ENCODE measurements at places on chromosomes 6 and 20. TPM values are rescaled to one million over a fixed set of nuclear protein-coding genes. Genes with fewer than 3 reads are reported as not detected.

- H3K27me3 ChIP-seq, result no peaks in the 10 kb centered on the region
- H3K27ac ChIP-seq, result no peak overlapping the region
- DNase-seq, result no peak
- H3K4me1 ChIP-seq, result no peaks in the 10 kb centered on the region
Observed at GRCh38 chr20:36642136-36642535, 3.9 kb downstream of the SLA2 start.

SEL1L2 gene
- total RNA-seq, result not detected

SLC26A8 gene
- total RNA-seq, result not detected

ADGRB3 gene
- total RNA-seq, result 2.4 TPM

Measured in right atrium auricular region (tissue), 2 donors.